NCI-H146 (cell line): ENCODE measurements at places on chromosomes 4 and X.

DNA sequence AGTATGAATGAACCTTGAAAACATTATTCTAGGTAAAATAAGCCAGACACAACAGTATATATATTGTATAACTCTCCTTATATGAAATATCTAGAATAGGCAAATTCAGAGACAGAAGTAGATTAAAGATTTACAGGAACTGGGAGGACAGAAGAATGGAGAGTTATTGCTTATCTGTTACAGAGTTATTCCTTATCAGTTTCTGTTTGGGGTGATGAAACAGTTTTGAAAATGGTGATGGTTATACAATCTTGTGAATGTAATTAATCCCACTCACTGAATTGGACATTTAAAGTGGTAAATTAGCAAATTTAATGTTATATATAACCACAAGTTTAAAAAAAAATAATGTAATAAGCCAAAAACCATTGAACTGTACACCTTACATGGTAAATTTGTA is 14.5 kb upstream of the EXOC1 start:
- DNase-seq, result no peak

DNA sequence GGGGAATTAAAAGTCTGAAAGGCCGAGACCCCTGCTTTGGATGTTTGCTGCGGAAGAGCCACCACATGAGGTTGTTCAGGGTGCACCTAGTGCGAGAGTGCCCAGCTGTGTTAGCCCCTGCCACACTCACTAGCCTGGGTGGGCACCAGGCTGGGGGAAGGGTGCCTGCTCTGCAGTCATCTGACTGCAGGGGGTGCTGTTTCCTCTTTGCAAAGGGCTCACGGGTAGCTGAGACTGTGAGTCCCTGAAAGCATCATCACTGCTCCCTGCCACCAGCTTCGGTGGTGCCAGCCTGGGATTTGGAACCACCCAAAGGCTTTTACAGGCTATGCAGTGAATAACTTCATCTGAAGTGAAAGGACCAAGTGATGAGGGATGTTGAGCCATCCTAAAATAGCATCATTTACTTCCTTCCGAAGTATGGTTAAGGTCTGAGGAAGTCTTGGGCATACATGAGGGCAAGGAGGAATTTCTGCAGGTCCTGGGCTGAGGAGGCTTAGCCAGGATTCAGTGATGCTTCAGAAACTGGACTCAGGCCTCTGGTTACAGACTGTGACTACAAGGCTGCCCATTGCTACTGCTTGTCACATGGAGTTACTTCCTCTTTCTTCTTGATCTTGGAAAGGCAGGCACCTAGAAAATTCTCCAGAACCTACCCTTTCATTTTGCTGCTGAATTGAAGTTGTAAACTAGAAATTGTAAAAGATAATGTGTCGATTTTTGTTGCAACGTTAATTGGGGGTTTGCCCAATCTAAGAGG is 293.2 kb upstream of the PRPS2 start:
- DNase-seq, result peak; percentile 31

GRCh38 chrX:64570204-64570603 is 175.0 kb upstream of the MTMR8 start:
- no peak for DNase-seq

DNA sequence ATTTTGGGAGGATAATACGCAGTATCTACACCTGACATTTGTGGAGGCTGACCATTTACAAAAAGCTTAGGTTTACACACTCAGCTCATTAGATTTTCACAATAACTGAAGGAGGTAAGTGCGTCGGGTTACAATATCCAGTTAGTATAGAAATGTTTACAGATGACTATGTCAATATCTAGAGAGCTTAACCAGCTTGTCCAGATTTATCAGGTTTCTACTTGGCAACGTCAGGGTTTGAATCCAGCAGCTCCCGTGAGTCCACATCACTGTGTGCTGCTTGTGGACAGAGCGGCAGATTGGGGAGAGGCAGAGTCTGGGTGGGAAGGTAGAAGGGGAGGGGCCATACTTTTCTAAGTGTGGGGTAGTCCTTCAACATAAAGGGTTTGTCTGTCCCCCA is 28.3 kb downstream of the ARHGAP10 start:
- no peak for DNase-seq

- DNase-seq, result no peak
Observed at GRCh38 chrX:3252744-3253143, 93.7 kb downstream of the MXRA5 start.

- no peak for DNase-seq
Observed at GRCh38 chrX:75781611-75782010, 3.4 kb downstream of the MAGEE2 start.

- no peak for DNase-seq
Observed at GRCh38 chr4:65671372-65671771, 1.1 kb upstream of the EPHA5 start.

- no peak for DNase-seq
Observed at GRCh38 chrX:87702795-87703194, 185.2 kb downstream of the KLHL4 start.

DNA sequence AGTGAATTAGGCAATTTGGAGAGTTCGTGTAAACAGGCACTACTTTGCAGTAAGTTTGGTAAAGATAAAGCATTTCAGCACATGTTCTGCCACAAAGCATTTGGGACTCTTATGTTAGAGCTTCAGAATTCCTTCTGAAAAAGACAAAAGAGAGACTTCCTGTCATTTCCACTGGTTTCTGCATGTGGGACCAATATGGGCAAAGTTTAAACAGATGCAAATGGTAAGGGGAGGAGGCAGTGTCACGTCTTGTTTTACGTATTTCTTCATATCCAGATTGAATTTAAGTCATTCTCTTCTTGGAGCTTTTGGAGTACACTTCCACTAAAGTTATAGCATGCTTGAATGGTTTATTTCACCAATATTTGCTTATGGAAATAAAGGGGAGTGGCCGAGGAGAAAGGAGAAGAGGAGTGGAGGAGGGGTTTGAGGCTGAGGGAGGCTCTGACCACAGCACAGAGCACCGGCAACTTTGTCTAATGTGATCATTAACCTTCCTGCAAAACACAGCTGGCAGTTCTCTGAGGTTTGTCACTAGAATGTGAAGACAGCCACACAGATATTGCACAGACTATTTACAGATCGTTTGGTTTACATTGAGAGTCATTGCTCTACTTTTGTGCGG is at the start of gene APELA:
Gene APELA (plus strand): TSS at position 479 of the 625 bp plus-strand sequence. CDS start 154 bp downstream, outside the sequence.
- peak; percentile 4 for DNase-seq

DNA sequence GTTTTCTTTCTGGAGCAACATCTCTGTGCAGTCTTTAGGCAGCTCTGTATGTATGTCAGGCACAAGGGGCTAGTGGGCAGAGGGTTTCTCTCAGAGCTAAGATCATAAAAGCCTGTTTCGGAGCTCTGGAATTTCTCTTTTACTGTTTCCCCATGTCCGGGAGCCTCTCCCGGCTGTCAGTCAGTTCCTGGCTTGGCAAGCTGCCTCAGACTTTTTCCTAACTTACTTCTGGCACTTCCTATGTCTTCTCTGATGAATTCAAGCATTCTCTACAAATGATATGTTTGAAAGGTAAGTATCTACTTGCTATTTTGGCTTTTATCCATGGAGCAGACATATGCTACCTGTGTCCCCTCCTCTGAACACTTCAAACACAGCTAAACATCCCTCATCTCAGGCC is 129.3 kb upstream of the PGRMC2 start:
- DNase-seq, result no peak

GRCh38 chrX:41447897-41448296 is 754 bp downstream of the NYX start:
- DNase-seq, result no peak

GRCh38 chr4:1369479-1370079 is 22.6 kb downstream of the UVSSA start:
- DNase-seq, result no peak

DNA sequence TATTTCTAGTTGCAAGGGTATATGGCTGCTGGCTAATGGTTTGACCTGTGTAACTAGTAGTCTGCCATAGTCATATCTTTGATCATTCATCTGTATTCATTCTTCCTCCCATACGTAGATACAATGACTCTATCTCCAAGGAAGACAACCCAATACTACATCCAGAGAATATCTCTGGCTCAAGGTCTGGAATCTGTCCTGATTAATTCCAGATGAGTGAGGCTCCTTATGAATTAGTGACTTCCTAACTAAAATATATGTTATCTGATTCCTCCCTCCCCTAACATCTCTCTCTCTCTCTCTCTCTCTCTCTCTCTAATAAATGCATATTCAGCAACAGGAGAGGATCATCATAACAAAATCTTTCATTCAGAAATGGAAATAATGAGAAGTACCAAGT is 641.5 kb downstream of the FAT4 start:
- no peak for DNase-seq

- DNase-seq, result no peak
Observed at GRCh38 chr4:104616401-104616820, 121.7 kb upstream of the CXXC4 start.

DNA sequence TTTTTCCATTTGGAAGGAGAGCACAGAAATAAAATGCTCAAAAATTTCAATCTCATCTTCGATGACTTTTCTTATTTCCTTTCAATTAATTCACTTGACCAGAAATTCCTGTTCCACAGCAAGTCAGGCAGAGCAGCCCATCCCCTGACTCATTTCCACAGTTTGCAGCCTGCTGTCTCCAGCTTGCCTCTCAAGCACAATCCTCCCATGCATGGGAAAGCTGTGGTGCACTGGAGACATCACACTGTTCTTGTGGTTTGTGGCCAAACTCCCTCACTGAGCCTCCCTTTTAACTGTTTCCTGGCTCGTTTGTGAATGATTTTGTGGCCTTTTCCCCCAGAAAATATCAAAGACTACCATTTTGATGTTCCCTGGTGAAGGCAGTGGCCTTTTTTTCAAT is 114.0 kb upstream of the ENPEP start:
- no peak for DNase-seq

DNA sequence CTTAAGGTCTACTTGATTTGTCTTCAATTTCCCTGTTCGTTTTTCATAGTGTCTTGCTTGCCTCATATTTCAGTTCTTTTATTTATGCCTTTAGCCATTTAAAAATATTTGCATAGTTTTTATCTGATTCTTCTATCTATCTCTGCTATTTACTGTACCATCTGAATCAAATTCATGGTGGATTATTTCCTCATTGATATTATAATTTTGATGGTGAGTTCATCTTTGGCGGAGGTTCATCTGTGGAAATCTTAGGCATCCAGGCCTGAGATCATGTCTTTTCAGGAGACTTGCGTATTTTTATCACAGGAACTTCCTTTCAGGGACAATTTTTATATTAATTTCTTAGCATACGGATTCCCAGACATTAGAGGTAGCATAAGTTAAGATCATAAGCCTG is 275.2 kb downstream of the STPG2 start:
- DNase-seq, result no peak

DNA sequence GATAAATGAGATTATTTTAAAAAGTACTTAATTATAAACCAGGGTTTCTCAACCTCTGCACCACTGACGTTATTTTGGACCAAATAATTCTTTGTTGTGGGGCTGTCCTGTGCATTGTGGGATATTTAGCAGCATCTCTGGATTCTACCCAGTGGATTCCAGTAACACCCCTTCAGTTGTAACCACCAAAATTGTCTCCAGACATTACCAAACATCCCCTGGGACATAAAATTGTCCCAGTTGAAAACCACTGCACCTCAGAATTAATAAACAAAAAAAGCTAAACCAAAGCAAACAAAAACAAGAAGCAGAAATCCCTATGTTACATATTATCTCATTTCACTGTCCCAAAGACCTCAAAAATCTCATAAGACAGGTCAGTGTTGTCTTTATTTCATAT is 54.2 kb upstream of the GIMD1 start:
- DNase-seq, result no peak
